M059J (cell line): ENCODE measurements at places on chromosomes 7 and 10.

DNA sequence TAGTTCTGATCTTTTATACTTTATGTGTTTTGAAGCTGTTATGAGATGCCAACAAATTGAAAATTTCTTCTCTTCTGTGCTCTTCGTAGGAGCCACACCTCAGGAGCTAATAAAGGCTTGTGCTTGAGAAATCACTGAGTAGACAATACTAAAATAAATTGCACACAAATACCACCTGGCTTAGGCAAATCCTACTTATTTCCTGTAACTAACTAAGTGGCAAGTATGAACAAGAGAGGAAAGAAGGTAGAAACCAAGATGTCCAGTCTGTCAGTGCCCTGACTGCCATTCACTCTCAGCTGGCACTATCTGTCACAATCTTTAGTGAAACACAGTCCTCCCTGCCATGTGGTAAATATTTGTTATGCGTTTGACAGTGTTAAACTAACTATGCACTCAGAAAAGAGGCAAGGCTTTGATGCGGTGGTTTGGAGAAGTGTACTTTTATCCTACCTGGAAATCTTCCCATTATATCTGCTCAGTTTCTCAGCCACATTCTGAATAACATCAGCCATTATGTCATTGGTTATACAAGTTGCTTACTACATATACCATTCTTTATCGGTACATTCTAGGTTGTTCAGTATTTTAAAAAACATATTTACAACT, 293.4 kb upstream of the VWC2 start:
- no peak for DNase-seq

DNA sequence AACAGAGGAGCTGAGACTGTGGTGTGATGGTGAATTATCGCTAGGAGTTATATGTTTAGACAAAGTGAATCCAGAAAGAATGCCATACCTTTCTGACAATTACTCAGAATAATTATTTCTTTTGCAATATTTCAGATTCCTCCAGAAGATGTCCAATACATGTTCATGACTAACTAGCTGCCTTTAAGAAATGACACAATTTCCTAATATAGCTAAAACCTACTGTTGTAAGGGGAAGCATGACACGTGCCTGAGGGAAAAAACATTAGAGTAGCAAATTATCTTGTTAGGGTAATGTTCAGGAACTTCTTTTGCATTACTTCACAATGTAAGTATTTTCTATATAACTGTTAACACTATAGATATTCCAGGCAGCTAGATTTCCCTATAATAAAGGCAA, 150.3 kb downstream of the COL28A1 start:
- peak; percentile 1 for DNase-seq

DNA sequence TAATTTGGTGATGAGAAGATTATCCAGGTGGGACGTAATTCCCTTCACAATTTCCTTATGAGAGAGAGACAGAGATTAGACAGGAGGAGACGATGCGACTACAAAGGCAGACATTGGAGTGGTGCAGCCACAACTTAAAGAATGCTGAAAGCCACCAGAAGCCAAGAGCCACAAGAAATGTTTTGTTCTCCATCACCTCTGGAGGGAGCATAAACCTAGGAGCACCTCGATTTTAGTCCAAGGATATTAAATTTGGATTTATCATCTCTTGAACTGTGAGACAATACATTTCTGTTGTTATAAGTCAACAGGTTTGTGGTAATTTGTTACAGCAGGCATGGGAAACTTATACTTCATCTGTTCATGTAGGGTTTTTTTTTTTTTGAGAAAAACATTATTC, 418.9 kb downstream of the DGKB start:
- DNase-seq, result peak; percentile 4

DNA sequence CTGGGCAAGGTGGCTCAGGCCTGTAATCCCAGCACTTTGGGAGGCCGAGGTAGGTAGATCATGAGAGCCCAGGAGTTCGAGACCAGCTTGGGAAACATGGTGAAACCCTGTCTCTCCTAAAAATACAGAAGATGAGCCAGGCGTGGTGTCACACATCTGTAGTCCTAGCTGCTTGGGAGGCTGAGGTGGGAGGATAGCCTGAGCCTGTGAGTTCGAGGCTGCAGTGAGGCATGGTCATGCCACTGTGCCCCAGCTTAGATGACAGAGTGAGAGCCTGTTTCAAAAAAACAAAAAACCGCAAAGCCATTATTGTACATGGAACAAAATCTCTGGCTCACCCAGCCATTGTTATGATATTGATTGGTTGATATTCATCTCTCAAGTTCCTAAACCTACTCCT, 53.7 kb downstream of the KMT2E start:
- DNase-seq, result no peak

DNA sequence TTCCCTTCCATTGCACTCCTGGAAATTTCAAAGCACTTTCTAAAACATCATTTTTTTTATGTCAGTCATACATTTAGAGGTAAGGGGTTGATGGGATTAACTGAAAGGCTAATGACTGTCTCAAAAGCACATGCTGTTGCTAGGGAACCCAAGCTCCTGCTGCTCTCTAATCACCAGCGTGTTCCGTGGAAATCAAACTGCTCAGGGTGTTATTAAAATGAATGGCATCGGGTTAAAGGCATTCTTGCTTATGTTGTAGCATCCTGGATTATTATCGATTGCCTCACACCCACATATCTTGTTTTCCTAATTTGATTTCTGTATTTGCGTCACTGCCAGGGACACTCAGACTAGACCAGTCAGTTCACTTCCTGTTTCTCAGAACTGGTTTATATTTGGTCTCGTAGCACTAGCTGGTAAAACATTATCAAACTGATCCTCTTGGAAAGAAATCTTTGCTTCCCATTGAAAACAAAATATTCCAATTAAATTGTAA, 216.5 kb upstream of the MKLN1 start:
- DNase-seq, result peak; percentile 63

DNA sequence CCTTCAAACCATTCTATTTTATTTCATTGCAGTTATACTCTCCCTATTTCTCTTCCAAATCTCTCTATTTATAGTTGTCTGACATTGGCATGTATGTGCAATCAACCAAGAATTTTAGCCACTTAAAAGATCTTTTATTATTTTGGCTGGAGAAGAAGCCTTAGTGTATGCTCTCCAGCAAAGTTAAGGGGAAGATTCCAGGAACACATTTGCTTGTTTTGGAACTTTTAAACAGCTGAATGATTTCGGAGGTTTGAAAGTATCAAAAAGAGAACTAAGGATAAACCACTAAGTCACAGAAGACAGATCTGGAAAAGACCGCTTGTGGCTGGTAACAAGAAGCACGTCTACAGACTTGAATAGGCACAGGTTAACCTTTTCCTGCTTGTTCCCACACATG, 182.2 kb upstream of the FZD1 start:
- peak; percentile 44 for DNase-seq

GRCh38 chr10:8477300-8477699, 422.8 kb downstream of the GATA3 start:
- no peak for DNase-seq

DNA sequence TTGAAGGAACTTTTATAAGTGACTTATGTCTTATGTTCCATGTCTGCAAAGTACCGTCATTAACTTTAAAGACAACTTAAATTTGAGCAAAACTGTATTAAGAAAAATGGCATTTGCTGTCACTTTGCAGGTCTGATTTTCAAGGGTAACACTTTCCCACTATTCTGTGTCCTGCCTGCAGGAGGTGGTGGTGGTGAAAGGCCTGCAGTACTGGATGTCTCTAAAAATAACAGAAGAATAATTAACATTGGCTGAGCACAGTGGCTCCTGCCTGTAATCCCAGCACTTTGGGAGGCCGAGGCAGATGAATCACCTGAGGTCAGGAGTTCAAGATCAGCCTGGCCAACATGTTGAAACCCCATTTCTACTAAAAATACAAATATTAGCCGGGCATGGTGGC, 13.2 kb upstream of the PTER start:
- DNase-seq, result no peak

GRCh38 chr10:119259345-119259744, 52.0 kb downstream of the GRK5 start:
- no peak for DNase-seq

DNA sequence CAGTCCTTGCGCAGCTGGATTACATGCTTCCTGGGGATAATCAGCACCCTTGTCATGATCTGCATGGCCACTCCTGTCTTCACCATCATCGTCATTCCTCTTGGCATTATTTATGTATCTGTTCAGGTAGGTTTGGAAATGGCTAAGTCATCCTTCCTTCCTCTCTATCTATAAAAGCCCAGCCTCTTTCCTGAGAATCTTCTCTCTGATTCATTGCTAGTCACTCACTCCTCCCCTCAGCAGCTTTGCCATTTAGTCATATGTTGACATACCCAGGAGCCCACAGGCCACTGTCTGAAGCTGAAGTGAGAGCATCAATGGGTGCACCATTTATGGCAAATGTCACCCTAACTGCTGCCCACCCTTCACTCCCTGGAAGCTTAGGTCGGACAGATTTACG, 52.0 kb downstream of the ABCC2 start:
- DNase-seq, result peak; percentile 83

GRCh38 chr7:28423918-28424514, 11.7 kb downstream of the CREB5 start:
- no peak for DNase-seq

DNA sequence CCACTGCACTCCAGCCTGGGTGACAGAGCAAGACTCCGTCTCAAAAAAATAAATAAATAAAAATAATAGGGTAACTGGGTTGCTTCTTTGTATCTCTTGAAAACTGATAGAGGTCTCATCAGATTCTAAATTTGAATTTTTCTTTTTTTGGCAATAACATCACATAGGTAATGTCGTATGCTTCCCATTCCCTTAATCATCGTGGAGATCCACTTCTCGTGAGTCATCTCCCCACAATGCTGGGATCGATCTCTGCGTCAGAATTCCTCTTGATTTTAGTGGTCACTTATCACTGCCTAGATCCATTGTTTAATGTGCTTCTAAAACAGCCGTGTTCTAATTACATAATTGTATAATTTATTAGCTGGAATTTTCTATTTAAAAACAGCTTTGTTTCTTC, 70.5 kb upstream of the DNAJB6 start:
- DNase-seq, result no peak

DNA sequence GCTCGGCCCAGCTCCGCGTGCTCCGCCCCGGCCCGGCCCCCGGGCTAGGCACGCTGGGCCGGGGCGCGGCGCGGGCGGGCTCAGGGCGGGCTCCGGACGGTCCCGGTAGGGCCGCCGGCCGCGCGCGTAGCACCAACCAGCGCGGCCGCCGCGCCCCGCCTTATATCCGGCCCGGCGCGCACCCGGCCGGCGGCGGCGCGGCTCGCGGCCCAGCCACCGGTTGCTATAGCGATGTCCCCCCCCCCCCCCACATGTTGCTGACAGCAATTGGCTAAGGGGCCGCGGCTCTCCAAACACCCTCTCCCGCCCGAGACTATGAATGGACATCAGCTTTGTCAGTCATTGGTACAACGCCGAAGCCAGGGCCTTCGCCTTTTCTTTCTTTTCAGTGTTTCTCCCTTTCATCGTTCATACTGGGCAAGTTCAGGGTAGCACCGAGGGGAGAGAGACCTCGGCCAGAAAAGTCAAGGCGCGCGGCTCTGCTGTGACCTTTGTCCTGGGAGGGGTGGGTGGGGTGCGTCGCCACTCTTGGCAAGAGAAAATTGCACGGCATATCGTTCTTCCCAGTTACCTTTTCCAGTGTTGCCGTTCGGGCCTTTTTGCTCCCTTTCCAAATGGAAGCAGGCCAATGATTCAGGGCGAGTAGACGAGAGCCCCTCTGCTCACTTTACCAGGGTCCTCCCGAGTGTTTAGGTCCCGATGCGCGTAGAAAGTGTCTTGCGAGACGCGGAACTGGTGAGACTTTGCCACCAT, 354.2 kb downstream of the DNAJB6 start:
- DNase-seq, result peak; percentile 36

DNA sequence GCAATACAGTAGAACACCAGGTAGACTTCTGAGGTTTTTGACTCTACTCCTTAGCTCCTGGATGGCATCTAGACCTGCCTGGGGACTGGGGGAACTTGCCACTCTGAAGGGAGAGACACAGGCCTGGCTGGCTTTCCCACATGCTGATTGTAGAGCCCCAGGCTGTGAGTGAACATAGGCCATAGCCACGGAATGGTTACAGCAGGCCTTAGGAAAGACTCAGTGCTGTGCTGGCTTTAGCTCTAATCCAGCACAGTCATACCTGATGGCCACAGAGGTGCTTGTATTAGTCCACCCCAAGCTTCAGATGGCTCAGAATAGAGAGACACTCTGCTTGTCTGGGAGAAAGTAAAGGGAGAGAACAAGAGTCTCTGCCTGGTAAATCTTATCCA, 35.0 kb upstream of the ARHGAP12 start:
- peak; percentile 41 for DNase-seq

DNA sequence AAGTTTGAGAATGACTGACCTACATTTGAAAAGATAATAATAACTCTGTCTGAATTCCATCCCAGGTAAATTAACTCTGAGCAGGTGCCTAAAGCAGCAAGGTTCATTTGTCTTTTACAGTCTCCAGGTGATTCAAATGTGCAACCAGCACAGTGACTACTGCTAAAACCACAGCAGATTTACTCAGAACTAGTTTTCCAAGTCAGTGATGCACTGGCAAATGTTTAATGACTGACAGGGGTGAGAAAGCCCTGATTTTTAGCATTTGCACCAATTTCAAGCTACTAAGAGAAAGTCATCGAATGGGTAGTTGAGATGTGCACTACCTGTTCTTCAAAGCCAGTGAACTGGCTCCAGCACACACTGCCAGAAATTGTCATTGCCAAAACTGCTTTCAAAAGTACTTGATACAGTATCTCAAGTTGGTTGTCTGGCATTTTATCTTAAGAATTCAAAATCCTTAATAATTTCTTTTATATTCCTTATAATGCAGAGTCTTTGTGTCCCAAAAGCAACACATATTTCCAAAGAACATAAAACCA, 60.3 kb downstream of the ATOH7 start:
- DNase-seq, result no peak

DNA sequence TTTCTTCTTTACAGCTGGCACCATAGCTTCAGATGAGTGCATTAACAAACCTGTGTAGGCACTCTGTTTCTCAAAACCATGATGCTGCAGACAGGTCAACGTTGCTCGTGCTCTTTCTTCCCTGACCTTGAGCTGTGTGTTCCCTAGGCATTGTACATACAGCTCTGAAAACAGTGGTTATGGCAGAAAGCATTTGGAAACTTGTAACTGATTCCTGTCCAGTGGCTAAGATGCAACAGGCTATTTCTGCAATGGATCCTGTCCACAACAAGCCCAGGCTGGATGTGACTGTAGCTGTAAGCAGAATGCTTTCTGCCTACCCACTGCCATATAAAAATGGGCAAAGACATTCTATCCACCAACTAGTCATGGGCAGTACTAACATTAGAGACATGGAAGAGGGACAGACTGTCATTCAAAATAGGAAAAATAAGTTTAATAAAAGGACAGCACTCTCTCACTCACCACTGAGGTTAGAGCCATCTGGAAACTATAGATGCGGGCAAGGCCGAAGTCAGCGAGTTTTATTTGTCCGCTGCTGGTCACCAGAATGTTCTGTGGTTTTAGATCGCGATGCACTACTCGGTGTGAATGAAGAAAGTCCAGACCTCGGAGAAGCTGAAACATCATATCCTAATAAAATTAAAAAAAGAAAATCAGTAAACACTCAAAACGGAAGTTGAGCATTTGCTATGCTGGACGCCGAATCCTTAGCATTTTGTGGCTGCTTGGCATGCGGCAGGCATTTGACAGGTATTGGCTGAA, 111.0 kb downstream of the CDK6 start:
- no peak for DNase-seq
